Kidney glomerular epithelial cell (primary cell): ENCODE measurements at places on chromosomes 11 and 22.

GRCh38 chr11:58866788-58867187, 22.3 kb upstream of the GLYATL2 start:
- DNase-seq: no peak

DNA sequence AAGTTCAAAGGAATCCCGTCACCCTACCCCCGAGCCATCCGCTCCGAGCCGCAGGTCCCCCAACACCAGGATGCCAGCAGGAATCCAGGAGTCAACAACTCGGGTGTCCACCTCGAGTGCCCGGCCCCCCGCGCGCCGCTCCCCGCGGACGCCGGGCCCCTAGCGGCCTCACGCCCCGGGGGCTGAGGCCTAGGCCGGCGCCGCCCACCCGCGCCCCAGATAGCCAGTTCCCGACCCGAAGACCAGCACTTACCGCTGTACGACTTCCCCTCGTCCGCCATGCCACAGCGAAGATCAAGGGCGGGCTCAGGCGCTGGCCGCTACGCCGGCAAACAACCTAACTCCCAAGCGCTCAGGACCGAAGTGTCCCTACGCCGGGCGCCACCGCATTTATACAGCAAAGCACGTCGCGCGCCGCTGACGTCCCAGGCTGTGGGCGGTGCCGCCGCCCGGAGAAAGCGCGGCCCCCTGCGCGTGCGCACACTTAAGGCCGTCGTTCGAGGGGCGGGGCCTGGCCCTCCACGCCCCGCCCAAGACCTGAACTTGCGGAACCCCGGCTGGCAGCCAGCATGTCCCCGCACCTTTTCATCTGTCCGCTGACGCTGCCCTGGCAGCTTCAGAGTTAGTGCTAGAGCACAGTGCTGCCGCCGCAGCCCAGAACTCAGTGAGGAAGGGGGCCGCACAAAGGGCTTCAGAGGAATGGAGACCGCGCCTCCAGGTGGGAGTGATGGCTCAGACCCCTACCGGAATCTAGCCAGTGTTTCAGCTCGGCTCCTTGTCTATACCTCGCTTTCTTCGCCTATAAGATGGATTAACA, at the start of gene NXF1:
NXF1 (minus strand) TSS at position 365 of the 817 bp plus-strand sequence; CDS start at position 281, 84 bp downstream.
- DNase-seq: peak; percentile 88

DNA sequence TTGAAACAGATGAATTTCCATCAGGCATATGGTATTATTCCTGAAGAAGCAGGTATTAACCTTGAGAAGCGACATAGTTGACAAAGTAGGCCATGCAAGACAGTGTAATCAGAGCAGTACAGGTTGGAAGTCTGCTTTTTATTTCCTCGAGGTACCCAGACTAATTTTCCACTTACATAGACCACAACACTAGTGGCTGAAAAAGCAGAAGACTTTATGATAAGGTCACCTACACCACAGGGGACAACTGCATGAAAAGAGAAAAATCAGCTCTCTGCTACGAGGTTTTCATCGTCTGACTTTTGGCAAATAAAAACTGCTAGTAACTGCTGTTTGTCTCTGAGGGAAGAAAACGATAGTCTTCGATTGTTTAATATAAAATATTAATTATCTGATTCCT, 77.5 kb downstream of the CNTN5 start:
- DNase-seq: no peak

GRCh38 chr11:7577291-7578190, 63.7 kb downstream of the PPFIBP2 start:
- DNase-seq: peak; percentile 9

DNA sequence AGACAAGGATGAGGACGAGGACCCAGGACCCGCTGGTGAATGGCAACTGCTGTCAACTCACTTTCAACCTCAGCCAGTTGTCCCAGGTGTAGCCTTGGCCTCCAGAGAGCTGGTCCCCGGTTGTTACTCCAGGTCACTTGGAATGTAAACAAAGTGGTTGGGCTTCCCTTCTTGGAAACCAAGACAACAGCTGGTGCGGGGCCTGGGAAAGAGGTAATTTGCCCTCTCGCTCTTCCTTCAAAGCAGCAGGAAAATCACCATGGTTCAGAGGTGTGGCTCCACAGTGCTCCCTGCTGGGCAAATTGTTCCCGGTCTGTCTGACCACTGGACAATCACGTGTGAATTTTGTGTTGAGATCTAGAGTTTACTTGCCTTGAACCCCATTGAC, 15.0 kb downstream of the SLC1A2 start:
- DNase-seq: no peak

GRCh38 chr11:12103411-12104225, 6.8 kb upstream of the MICAL2 start:
- DNase-seq: no peak

DNA sequence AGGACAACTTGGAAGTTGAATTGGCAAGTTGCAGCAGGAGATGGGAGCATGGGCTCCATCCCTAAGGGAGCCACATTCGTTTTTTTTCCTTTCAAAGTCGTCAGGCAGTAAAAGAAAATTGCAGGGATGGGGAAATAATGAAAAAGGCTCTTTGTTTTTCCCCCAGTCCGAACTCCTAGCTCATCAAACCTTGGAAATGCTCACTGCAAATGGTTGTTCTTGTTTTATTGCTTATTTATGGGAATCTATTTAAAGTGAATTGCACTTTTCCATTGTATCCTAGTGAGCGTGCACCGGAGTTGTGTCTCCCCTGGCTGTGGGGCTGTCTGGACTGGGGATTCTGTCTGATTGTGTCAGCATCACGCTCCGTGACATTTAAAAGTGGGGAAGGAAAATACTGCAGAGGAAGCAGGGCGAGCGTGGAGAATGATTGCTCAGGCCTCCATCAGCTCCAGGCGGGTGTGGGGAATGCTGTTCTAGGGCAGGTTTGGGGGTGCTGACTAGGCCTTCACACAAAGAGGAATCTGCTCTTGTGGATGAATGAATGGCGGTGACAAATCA, 306.4 kb downstream of the KIRREL3 start:
- no peak for DNase-seq

- no peak for DNase-seq
Observed at GRCh38 chr22:25223269-25223850, 3.9 kb downstream of the CRYBB2 start.

GRCh38 chr11:112163875-112164685, at the start of gene IL18:
IL18 (minus strand) TSS chr11:112164094; CDS start chr11:112155053, 9,041 bp downstream.
- DNase-seq: peak; percentile 65

DNA sequence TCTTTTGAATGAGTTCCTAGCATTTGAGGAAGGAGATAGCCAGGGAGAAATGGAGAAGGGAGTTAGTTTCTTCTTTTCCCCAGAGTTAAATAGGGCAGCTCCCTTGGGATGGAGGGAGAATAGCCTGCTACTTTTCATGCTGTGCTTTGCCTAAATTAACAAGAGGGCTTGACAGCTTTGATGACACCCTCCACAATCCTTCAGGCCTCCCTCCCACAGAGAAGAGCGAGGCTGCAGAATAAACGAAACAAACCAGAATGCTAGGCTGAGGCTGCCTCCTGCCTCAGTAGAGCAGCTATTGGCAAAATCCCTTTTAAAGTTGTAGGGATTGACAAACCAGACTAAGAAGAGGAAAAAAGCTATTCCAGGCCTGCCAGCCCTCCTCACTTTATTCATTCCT, 94.6 kb downstream of the C11orf58 start:
- DNase-seq: no peak

GRCh38 chr11:9748361-9748970, 84.6 kb downstream of the SWAP70 start:
- peak; percentile 61 for DNase-seq

- no peak for DNase-seq
Observed at GRCh38 chr11:6755953-6756347, 15.8 kb downstream of the OR2AG2 start.

DNA sequence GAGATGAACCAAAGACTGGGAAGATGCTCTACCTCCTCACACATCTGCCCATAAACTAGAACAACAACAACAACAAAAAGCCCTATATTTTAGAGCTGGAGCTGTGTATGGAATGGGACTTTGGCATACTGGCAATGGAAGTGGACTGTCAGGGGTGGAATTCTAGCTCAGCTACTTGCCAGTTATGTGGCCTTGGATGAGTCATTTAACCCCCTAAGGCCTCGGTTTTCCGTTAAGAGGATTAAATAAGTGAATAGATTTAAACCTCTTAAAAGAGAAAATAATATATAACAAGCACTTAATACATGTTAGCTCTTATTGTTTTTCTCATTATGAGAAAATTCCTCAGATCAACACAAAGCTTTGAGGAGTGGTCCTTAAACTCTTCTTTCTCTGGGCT, 195.0 kb downstream of the KIF18A start:
- DNase-seq: no peak

GRCh38 chr11:84061726-84062125, 775.6 kb upstream of the CCDC90B start:
- no peak for DNase-seq

DNA sequence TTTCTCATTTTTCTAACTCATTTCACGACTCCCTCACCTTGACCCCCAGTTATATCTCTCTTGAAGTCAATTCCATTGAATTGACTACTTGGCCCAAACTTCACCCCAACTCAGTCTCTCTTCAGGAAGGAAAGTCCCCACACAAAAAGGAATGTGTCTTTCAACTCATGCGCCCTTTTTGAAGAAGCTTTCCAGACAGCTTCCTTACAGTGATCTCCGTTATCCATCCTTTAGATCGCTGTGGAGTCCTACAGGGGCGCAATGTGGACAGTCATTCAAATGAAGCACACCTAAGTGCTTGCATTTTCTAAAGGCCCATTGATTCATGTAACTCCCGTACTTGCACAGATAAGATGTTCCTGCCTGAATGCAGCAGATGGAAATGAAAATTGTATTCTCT, 101.1 kb upstream of the VPREB1 start:
- DNase-seq: no peak

- no peak for DNase-seq
Observed at GRCh38 chr22:38704654-38705234, 1.0 kb upstream of the GTPBP1 start.
